ENCODE measurements at places on chromosomes 13 and 19.

GRCh38 chr19:39389631-39390414 lies 1.1 kb downstream of the PAF1 start:
- no peak for DNase-seq

DNA sequence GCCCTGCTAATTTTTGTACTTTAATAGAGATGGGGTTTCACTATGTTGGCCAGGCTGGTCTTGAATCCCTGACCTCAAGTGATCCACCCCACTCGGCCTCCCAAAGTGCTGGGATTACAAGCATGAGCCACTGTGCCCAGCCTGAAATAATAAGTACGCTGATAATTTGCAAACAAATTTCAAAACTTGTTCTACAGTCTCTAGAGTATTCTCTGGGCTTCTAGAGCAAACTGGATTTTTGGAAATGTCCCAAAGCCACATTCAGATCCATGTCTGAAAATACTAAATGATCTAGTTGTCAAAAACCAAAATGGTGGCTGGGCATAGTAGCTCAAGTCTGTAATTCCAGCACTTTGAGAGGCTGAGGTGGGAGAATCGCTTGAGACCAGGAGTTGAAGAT lies 39.9 kb upstream of the PSPC1 start:
- DNase-seq: no peak

DNA sequence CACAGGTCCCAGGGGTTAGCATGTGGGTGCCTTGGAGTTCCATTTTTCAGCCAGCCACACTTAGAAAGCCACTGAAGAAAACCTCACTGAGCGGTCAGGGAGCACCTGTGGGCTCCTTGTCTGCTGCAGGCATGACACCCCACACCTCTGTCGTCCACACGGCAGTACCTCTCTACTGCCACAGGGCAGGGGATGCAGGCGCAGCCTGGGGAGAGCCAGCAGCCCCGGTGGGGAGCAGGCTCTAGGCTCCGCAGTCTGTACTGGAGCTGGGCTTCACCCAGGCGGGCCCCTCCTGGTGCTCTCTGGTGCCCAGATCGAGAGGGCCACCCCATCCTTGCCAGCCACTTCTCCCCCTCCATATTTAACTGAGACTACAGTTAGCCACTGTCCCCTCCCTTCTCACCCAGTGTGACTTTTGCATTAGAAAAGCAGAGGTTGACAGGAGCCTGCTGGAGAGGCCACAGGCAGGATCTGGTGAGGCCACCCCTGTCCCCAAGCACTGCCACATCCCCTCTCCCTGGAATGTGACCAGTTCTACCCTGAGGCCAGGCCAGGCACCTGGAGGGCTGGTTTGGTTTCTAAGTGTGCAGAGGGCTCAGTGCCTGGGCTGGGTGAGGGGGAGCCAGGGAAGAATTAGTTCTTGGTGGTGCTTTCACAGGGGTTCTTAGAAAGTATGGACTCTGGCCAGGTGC lies 104.4 kb downstream of the KDM4B start:
- no peak for DNase-seq

- no peak for DNase-seq
These were observed 1.1 kb downstream of the HDGFL2 start for GRCh38 chr19:4473011-4473762.

- DNase-seq: no peak
These were observed 188.1 kb downstream of the NHLRC3 start for GRCh38 chr13:39226359-39226758.

GRCh38 chr19:48806518-48806817 lies 4.4 kb downstream of the BCAT2 start:
- peak; percentile 66 for DNase-seq

- no peak for DNase-seq
These were observed 283.1 kb downstream of the TDRD3 start for GRCh38 chr13:60679928-60680694.

GRCh38 chr19:595326-596262 lies 5.9 kb downstream of the HCN2 start:
- no peak for DNase-seq

DNA sequence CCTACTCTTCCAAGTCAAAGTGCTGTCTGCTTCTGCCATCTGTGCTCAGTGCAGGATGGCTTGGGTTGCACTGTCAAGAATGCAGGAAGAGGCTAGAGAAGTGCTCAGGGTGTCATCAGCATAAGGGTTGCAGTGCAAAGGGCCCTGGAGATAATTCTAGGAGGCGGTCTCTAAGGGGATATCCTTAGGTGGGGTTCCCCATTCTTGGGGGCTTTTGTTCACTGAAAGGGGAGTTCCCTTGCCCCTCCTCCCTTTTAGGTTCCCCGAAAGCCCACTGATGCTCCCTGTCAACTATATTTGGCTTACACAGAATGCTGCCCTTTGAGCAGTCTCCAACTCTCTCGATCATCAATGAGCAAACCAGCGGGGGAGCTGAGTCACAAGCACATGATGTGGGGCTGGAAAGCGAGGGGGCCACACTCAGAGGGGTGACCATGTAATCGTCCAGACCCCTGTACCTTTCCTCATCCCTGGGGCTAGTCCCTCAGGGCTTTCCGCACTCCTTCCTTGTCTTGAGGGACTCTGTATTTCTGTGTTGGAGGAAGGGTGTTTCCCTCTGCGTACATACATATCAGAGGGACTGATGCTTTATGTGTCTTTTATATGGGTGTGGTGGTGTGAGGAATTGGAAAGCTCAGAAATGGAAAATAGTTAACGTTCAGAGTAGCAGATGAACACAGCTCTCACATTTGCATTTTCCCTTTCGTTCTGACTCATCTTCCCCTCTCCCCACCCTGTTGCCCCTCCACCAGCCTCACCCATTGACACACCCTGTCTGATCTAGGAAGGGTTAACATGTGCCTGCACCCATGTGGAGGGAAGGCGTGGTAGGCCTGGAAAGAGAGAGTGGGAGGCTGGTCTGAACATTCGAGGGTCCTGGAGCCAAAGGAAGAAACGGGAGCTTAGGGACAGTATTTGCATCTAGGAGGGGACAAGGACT lies 6.7 kb downstream of the ZBTB32 start:
- DNase-seq: peak; percentile 88

DNA sequence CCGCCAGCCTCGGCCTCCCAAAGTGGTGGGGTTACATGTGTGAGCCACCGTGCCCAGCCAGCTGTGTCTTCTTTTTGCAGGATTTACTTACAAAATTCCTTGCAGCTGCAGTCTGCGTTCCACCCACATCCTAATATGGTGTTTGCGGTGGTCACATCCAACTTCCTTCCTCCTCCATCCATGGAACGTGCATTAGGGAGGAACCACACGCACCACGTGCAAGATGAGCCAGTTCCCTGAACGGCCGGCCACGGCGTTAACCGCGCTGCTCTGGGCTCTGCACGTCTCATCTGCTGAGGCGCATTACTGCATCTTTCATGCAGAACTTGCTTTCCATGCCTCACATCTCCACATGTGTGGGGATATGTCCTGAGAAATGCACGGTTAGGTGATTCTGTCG lies 13.0 kb upstream of the SIGLEC11 start:
- no peak for DNase-seq

DNA sequence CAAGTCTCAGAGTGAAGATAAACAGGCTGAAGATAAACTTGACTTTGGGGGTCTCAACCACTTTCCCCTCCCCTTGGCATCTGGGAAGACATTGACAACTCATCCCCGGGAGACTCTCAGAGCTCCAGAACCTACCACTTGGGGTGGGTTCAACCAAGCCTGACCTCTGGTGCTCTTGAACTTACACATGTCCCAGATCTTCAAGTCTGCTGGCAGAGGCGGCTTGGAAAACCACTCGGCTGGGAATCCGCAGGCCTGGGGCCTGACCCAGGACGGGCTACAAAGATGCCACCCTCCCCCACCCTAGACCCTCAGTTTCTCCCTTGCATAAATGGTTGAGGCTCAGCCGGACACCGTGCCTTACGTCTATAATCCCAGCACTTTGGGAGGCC lies 512 bp downstream of the LRRC8E start:
- no peak for DNase-seq

DNA sequence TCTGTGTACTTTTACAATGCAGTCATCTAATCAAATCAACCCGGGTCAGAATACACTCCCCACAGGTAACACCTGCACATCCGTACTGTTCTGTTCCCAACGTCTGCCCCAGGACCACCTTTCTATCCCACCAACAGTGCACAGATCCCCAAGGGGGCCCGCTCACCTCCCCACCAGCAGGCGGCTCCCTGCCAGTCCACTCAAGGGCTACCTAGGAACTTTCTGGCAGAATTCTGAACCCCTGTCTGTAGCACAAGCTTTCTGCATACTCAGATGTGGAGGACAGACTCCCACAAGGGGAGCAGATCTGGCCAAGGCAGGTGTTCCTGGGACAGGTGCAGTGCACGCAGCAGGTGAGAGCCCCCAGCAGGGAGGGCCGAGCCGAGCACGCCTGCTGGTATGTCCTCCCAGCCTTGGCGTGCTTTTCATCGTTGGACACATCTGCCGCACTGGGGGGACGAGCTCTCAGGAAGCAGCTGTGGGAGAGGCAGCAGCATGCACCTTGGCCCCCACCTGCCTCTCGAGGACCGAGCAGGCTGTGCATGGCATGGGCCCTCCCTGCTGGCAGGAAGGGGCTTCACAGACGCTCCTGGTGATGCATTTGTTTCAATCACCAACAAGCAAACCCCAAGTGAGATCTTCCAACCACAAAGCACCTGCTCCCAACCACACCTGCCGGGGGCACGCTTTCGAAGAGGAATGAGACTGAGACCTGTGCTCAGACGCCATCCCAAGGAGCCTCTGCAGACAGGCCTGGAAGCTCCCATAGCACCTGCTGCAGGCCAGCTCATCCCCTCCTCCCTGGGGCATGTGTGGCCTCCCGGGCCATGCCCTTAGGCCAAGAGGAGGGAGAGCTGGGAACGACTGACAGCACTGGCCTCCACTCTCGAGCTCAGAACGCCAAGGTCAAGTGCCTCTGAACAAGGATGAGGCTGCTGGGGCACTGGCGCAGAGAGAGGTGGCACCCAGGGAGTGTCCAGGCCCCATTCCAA lies 35.9 kb downstream of the RAB20 start:
- DNase-seq: peak; percentile 28

DNA sequence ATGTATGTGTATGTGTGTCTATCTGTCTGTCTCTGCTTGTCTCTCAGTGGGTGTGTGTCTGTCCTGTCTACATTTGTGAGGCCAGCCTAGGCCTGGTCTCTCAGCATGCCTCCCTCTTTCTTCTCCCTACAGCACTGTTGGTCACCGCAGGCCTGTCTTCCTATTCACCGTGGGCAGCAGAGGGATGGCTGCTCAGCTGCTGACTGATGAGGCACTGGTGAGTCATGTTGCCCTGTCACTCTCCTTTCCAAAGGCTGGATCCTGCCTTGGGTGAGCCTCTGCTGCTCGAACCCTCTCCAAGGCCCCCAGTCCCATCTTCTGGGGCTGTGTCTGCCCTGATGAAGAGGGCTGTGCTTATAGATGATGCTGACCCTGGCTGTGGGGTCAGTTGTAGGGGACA lies 6.3 kb downstream of the ZNF71 start:
- DNase-seq: no peak

- no peak for DNase-seq
These were observed 96.4 kb upstream of the MYCBP2 start for GRCh38 chr13:77423296-77423695.

- DNase-seq: no peak
These were observed 991 bp downstream of the OBI1 start for GRCh38 chr13:78657699-78658629.

DNA sequence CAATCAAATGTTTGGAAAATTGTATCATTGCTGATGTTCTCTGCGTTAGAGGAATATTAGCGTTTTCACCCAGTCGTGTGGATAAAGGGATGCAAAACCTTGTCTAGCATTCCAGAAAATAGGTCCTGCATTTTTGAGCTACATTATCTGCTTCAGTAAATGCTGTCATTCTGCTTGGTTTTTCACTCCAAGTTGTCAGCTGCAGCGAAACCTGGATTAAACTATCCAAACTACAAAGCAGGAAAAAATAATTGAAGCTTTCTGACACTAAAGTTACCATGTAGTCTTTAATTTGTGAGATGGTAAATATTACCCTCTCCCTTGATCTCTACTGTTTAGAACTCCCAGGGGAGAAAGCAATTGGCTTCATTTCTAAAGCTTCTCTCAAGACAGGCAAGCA lies 1795.5 kb upstream of the PRR20A start:
- DNase-seq: no peak

GRCh38 chr13:102322211-102322610 lies 79.6 kb downstream of the FGF14 start:
- no peak for DNase-seq

DNA sequence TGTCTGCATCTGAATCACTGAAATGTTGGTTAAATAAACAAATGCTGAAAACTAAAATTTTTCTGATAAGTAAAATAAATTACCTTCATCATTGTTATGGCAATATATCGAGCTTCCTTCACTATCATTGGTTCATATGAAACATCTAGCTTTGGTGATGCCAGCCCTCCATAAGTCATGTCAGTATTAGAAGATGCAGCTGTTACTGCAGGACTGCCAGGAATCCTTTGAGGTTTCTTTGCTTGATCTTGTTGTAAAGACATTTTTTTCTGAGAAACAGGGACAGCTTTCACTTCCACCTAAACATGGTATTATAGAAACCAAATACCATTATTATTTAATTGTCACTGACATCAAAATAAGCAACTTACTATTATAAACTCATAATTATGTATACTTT lies 123.7 kb upstream of the FBXL3 start:
- no peak for DNase-seq

- DNase-seq: no peak
These were observed 3.4 kb downstream of the CCNE1 start for GRCh38 chr19:29815231-29815630.

DNA sequence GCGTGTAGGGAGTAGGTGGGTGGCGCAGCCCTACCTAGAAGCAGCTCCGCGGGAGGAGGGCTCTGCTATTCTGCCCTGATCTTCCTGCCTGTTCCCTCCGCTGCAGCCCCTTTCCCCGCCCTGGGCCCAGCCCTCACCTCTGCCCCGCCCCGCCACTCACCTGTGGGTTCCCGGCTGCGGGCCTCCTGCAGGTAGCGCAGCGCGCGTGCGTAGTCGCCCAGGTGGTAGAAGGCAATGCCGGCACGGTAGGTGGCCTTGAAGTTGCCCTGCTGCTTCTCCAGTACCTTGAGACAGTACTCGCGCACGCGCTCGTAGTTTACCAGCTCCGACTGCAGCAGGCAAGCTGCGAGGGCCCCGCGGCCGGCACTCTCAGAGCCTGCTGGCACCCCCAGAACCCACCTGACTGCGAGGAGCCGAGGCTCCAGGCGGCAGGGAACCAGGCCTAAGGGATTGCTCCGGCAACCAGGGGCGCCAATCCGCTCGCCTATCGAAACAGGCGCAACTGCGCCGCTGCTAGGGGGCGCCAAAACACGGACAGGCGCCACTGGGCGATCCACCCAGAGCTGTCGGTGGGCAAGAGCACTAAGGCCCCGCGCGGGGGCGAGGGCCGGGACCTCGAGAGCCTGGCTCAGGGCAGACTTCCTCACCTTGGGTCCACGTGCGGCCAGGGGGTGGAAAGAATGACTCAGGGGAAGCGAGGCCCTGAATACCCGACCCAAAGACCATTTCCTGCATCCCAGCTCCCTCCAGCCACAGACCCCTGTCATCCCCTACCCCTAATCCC lies 965 bp downstream of the TTC9B start:
- peak; percentile 43 for DNase-seq

- DNase-seq: no peak
These were observed 79.5 kb upstream of the SERP2 start for GRCh38 chr13:44293908-44294735.

- DNase-seq: no peak
These were observed 494.6 kb downstream of the MYO16 start for GRCh38 chr13:109123971-109124370.

Data from activated CD4-positive, alpha-beta T cell treated with anti-CD3 and anti-CD28 coated beads for 36 hours (primary cell).